ENCODE measurements at places on chromosomes 2 and 18.

GRCh38 chr18:44054514-44054913 is 626.2 kb upstream of the SETBP1 start:
- no peak for DNase-seq

DNA sequence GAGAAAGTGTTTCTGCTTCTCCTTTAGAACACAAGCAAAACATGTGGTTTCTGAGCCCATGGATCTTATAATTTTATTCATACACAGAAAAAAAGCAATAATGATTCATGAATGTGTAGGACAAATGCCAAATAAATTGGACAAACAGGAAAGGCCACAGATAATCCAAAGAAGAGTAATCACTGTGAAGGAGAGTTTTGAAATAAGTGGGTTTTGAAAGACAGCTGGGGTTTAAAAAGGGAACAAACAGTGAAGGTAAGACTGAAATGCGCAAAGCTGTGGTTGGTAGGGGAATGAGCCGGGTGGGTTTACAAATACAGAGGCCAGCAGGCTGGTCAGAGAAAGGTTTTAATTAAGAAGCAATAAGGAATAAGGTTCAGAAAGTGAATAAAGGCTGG is 50.0 kb upstream of the MBOAT2 start:
- peak; percentile 18 for DNase-seq

DNA sequence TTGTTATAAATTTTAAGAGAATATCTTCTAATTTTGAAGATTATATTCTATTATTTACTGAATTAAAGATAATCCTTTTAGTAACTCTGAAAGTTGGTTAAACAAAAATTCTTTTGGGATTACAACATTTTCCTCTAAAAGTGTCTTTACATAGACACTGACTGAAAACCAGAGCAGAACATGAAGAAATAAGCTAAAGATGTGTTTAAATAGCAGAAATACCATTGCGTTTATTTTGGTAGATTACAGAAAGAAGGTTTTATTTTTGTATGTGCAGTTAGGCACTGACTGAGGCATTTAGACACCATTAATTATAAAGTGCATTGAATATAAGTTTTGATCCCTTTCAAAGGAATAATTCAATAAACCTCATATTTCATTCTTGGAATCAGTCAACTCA is 13.5 kb upstream of the NPC1 start:
- no peak for DNase-seq

DNA sequence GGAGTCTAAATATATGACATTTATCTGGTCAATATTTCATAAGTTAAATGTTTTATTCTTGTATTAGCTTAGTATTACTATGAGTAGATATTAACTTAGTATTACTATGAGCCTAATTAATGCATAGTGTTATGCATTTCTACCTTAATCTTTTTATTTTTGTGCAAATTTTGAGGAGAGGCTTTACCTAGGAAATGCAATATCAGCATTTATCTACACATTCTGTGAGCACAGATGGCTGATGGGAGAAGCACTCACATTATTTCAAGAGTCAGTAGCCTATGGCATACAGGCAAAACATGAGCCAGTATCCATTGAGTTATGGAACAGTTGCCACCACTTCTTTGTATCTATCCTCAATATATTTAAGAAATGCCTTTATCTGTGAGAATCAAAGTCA is 404.6 kb upstream of the KCNJ3 start:
- no peak for DNase-seq

GRCh38 chr18:44884431-44884830 is 203.7 kb downstream of the SETBP1 start:
- no peak for DNase-seq

GRCh38 chr2:205937211-205937610 is 148.8 kb downstream of the INO80D start:
- no peak for DNase-seq

- no peak for DNase-seq
Observed at GRCh38 chr2:139059617-139060016, 279.4 kb upstream of the NXPH2 start.

- DNase-seq = no peak
Observed at GRCh38 chr2:132279344-132279743, 117.6 kb upstream of the ANKRD30BL start.

DNA sequence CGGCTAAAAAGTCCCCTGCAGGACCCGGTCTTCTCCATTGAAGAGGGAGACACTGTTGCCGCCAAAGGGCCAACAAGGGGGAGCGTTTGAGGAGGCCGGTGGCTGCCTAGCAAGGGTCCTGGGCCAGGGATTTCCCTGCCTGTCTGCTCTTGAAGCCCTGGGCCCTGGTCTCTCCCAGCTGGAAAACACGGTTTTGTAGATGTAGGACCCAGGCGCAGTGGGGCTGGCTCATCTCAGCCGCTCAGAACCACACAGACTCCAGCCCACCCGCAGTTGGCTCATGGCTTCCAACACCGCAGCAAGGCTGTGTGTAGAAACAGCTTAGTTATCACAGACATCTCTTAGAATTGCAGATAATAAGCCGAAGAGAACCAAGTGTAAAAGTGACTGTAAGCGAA is 57.1 kb upstream of the TWIST2 start:
- DNase-seq = no peak

DNA sequence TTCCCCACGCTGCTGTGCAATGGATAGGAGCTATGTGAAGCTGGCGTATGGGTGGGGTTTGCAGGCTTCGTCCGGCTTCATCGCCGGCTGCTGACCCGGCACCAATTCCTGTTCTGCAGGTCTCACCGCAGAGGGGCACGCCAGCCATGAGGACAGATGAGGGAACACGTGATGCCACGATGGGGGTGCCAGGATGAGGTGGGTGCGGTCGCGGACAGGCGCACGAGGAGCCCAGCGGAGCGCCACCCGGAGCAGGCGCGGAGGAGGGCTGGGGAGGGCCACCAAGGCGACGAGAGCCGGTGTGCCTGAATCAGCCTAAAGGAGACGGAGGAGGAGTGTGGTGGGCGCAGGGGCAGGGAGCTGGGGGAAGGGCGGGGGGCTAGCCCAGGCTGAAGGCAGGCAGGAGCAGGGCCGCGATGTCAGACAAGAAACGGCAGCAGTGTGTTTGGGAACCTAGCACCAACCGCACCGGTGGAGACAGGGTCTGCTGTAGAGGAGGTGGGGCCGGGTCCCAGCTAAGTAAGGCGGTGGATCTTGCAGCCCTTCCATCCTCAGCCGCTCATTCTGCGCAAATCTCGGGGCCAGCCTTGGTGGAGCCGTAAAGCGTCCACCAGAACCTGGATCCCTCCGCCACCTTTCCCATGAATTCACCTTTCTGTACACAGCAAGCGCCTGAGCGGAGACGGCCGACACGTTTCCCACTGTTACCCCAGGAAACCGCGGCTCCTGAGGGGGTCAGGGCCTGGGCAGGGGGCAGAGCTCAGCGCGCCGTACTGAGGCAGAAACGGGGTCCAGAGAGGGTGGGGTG is 17.0 kb upstream of the CD8A start:
- DNase-seq = peak; percentile 58

DNA sequence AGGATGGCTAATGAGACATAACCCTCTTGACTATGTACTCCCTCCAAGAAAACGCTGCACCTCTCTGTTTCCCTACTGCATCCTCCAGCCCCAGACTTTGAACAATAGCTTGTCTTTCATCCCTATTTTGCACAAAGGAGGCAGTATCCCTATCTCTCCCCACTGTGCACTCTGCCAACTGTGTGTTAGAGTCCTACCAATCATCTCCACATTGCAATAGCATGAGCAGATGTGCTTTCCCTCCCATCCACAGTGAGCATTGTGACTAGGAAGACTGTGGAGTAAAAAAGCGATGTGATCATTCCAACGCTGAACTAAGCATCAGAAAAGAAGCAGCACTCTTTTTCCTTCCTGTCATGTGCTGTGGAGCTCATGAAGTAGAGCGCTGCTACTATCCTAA is 206.3 kb upstream of the GULP1 start:
- no peak for DNase-seq

GRCh38 chr2:42435628-42436027 is 58.2 kb downstream of the KCNG3 start:
- no peak for DNase-seq

- DNase-seq = no peak
Observed at GRCh38 chr2:10700078-10700803, 10.5 kb upstream of the NOL10 start.

- DNase-seq = no peak
Observed at GRCh38 chr2:84880645-84881521, at the start of gene TRABD2A. Gene TRABD2A, minus strand, starts transcription at chr2:84881084. Its CDS starts 45 bp downstream, at chr2:84881039.

DNA sequence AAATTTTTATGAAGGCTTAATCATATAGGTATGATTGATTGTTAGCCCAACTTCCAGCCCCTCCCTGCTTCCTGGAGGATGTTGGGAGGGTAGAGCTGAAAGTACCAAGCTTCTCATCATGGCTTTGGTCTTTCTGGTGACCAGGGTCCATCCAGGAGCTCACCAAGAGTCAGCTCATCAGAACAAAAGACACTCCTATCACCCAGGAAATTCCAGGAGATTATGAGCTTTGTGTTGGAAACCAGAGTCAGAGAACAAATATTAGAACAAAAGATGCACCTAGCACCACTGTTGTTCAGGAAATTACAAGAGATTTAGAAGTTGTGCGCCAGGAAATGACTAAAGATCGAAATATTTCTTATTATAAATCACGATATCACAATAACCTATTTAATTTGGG is 119.9 kb upstream of the THUMPD2 start:
- no peak for DNase-seq

GRCh38 chr2:9714630-9715214 is 83.9 kb upstream of the YWHAQ start:
- DNase-seq = no peak

GRCh38 chr2:226671141-226671676 is 128.4 kb downstream of the IRS1 start:
- DNase-seq = no peak

DNA sequence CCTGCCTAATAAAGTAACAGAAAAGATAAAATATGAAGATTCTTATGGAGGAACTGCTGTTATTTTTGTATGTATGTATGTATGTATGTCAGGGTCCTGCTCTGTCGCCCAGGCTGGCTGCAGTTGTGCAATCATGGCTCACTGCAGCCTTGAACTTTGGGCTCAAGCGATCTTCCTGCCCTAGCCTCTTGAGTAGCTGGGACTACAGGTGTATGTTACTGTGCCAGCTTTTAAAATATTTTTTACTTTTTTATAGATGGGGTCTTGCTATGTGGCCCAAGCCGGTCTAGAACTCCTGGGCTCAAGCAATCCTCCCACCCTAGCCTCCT is 26.7 kb downstream of the ANKRD29 start:
- no peak for DNase-seq

GRCh38 chr2:241849616-241850543 is 8.8 kb downstream of the PDCD1 start:
- no peak for DNase-seq

GRCh38 chr2:219658196-219658846 is 30.9 kb downstream of the SLC4A3 start:
- no peak for DNase-seq

- no peak for DNase-seq
Observed at GRCh38 chr2:2530334-2530733, 199.3 kb upstream of the MYT1L start.

DNA sequence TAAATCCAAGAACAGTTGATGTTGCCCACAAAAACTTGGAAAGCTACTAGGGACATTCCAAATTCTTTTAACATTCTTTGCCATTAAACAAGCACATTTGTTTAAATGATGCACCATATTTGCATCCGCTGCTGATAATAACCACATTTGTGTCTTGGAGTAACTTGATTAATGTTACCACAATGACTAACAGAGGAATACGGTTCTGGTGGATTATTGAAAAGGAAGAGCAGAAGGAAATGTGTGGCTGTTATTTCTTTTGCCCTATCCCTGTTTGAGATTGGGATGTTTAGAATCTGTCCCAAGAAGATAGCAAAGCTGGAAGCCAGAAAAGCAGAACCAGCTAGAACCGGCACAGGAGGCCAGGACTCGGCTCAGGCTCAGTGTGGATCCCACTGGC is 39.2 kb upstream of the RASGRP3 start:
- DNase-seq = peak; percentile 57

DNA sequence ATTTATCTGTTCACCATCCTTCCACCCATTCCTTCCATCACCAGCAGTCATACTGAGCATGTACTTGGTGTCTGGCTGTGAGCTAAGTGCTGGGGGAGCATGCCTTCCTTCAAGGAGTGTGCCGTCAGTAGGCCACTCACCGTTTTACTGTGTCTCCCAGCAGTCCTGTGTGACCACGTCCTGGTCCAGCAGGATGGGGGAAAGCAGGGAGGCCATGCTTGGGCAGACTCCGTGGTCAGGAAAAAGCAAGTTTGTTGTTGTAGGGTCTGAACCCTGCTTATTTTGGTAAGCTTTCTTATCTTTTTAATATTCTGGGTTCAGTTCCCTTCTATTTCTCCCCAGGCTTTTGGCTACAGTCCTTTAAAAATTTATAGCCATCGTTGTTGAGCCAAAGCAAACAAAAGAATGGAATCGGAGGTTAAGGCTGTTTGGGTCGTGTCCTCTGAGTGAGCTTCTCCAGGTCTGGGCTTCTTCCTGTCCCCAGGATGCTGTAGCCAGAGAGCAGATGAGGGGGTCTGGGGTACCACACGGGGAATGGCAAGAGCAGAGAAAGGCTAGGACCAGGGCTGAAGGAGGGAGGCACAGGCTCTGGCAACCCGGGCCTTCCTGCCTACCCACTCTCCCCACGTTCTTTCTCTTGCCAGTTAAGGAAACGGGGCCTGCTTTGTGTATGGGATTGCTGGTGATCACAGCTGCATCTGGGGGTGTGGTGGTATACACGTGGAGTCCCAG is 13.5 kb downstream of the SLC30A3 start:
- DNase-seq = no peak

- DNase-seq = peak; percentile 70
Observed at GRCh38 chr2:113980946-113981345, 91.1 kb downstream of the ACTR3 start.

- DNase-seq = no peak
Observed at GRCh38 chr2:101272045-101272784, 19.5 kb downstream of the CNOT11 start.

GRCh38 chr2:181420259-181421130 is 36.7 kb upstream of the ITGA4 start:
- DNase-seq = no peak

DNA sequence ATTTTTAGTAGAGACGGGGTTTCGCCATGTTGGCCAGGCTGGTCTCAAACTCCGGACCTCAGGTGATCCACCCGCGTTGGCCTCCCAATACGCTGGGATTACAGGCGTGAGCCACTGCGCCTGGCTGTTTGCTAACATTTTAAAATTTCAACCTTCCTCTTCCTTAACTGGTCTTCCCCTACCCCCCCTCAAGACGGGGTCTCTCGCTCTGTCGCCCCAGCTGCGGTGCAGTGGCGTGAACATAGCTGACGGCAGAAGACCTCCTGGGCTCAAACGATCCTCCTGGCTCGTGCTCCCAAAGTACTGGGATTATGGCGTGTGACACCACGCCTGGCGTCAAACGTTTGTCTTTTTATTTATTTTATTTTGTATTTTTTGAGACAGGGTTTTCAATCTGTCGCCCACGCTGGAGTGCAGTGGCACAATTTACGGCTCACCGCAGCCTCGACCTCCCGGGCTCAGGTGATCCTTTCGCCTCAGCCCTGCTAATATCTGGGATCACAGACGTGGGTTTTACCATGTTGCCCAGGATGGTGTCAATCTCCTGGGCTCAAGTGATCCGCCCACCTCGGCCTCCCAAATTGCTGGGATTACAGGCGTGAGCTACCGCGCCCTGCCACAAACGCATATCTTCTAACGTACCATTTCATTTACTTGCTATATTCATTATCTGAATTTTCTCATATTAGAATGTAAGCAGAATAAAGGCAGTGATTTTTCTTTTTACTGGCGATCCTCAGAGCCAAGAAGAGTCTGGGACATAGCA is 984 bp upstream of the MSH2 start:
- DNase-seq = no peak

- peak; percentile 40 for DNase-seq
Observed at GRCh38 chr18:808502-808901, 3.5 kb downstream of the YES1 start.
